Amniotic stem cell (primary cell): ENCODE measurements at places on chromosomes 16 and 17.
A peak's percentile ranks its signal among the peaks of the same experiment; 100 is the strongest.

DNA sequence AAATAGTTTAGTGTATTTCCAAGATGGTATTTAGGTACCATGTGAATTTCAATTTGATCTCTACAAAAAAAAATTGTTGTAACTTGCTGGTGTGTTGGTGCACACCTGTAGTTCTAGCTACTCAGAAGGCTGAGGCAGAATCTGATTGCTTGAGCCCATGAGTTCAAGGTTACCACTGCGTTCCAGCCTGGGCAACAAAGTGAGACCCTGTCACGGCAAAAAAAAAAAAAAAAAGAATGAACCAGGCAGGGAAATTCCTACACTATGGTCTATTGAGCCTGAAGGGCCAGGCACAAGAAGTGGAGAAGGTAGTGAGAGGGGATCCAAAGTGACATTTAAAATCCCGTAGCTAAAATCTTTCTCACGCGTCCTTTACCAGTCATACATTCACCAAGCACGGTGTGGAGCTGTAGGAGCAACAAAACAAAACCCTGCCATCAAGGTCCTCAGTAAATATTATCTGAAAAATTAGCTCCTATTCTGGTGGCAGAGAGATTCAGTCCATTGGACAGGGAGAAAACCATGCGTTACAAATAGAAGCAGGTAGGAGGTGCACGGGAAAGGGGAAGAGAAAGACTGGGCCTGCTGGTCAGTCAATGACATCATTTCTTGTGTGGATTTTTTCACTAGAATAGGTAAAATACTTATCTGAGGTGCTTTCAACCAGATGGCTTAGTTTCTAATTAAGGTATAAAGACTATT is 27.3 kb downstream of the TXNDC11 start:
- no peak for DNase-seq

DNA sequence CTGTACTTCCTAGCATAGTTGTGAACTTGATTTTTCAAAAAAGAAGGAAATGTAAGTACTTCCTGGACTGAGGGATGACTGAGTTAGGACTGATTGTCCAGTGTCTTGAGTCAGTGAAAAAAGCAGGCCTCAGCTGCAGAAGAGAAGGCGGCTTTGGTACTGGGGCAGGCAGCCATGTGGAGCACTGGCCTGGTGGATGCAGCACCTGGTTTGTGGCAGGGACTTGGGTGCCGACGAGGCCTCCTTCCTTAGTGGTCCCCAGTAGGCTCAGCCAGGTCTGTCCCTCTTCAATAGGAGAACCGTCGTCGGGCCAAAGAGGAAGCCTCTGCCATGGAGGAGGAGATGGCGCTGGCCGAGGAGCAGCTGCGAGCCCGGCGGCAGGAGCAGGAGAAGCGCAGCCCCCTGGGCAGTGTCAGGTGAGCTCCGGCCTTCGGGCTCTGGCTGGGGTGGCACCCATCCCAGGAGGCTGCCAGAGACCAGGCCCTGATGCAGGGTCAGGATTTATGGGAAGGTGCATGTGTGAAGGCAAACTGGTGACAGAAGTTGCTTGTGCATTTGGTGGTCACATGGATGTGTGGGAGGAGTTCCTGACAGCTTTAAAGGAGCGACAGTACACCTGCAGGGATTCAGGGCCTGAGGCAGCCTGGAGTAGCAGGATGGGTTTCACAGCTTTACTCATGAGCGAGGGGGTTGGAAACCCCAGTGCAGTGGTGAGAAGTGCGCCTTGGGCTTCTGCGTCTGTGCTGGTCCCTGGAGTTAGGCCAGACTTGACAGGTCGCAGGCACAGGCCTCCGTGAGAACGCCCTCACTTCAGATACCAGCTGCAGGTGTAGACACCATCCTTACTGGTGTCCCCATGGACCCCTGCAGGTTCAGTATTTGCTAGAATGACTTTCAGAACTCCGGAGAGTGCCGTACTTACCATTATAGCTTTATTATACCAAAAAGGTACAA is 17.3 kb downstream of the DHX38 start:
- no peak for DNase-seq

- DNase-seq: peak; percentile 80
Observed at GRCh38 chr17:50541716-50542688, 5.0 kb upstream of the SPATA20 start.

- DNase-seq: no peak
Observed at GRCh38 chr16:58360041-58360634, 32.1 kb upstream of the GINS3 start.

- DNase-seq: no peak
Observed at GRCh38 chr16:13950821-13951547, 31.0 kb downstream of the ERCC4 start.

- DNase-seq: no peak
Observed at GRCh38 chr16:27515874-27516353, 33.8 kb downstream of the GTF3C1 start.
